ENCODE measurements at places on chromosomes 13 and 19.

- no peak for DNase-seq
Observed at GRCh38 chr19:54530866-54531265, 28.2 kb downstream of the LAIR2 start.

- DNase-seq = no peak
Observed at GRCh38 chr13:91598655-91599054, 200.2 kb downstream of the GPC5 start.

GRCh38 chr13:112955956-112956355 lies 13.1 kb upstream of the MCF2L start:
- DNase-seq = no peak

DNA sequence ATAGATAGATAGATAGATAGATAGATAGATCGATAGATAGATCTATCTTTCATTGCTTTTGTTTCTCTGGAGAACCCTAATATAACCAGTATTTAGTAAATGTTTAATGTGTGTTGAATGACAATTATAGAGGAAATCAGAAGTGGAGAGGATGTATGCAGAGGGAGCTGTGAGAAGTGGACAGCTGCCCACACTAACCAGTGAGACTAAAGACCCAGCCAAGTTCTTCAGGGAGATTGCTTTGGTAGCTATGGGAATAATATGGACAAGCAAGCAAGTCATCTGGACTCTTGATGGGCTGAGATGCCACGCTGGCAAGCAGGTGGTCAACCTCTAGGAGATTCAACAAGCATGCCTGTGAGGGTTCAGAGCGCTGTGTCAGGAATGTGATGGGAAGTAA lies 14.9 kb upstream of the INTS6 start:
- no peak for DNase-seq

DNA sequence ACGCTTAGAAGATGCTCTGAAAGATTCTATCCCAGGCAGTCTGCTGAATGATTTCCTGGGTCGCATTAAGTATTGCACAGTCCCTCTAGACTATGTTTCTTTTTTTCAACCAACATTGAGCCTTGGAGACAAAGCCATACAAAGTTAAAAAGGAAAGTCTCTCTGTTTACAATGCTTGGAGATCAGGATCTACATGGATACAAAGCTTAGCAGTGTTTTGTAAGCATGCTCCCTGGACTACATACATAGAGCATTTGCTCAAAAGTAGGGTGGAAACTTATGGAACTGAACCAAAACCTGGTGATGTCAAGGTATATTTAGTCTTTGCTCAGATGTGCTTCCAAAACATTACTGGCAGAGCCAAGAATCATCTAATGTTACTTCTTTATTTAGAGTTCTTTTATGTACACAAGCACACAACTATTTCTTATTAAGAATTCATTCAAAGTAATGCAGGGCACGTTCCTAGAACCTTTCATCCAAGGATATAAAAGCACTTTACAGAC lies 241.2 kb downstream of the ABCC4 start:
- no peak for DNase-seq

- DNase-seq = no peak
Observed at GRCh38 chr19:35562336-35562735, 1.1 kb downstream of the ATP4A start.

GRCh38 chr19:6705931-6706632 lies 14.4 kb downstream of the C3 start:
- no peak for DNase-seq

DNA sequence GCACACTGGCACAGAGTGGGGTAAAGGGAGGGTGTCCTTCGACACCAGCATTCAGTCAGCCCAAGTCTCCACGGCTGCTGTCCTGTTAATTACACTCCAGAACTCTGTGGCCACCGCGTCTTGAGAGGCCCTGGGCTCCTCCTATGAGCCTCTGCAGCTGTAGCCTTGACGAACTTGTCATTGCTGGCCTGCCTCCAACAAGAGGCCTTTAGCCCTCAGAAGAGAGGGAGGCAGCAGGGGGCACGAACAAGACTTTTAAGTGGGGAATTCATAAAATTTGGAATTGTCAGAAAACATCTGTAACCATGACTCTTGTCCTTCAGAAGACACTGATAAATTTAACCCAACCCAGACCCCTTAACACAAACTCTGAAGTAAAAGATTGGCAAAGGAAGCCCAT lies 241.9 kb downstream of the UQCRFS1 start:
- no peak for DNase-seq

- DNase-seq = no peak
Observed at GRCh38 chr13:31639443-31640163, 99.7 kb upstream of the RXFP2 start.

DNA sequence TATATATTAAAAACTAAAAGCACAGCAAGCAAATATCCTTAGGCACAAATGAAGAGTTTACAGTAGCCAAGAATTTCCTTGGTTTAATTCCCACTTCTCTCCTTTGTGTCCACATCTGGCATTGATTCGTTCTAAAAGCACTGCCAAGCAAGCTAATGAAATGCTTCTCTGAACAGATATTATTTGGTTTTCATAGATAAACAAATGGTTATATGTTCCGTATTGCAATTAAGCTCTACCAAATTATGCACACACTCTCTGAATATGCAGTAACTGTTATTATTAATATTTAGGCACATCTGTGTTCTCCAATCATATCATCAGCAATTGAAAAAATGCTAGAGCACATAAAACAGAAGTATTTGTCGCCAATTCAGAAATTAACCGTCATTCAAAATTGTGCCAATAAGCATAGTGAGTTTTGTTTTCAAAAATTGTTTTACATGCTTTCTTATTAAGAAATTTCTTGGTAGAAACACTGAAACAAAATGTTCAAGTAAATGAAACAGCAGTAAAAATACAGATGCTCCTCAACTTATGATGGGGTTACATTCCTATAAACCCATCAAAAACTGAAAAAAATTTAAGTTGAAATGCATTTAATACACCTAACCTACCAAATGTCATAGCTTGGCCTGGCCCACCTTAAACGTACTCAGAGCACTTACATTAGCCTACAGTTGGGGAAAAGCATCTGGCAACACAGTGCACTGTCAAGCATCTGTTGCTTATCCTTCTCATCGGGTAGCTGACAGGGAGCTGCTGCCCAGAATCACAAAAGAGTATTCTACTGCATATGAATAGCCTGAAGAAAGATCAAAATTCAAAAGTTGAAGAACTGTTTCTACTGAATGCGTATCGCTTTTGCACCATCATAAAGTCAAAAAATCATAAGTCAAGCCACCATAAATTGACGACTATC lies 2134.7 kb downstream of the PCDH9 start:
- no peak for DNase-seq

DNA sequence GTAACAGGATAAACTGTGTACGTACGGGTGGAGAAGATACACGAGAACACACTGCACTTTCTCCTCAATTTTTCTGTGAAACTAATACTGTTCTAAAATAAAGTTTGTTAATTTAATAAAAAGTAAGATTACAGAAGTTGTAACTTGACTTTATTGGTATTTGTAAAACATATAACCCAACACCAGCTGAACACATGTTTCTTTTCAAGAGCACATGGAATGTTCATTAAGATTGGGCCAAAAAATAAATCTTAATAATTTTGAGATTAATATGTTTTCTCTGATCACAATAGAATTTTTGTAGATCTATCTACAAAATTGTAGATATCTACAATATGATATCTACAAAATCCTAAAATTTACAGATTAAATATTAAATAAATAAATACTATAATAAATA lies 55.1 kb upstream of the ZNF599 start:
- DNase-seq = no peak

GRCh38 chr13:40639221-40639681 lies 27.2 kb downstream of the FOXO1 start:
- no peak for DNase-seq

GRCh38 chr13:98478189-98479129 lies 98.4 kb downstream of the STK24 start:
- DNase-seq = no peak

- no peak for DNase-seq
Observed at GRCh38 chr13:39510316-39510695, 92.7 kb downstream of the LHFPL6 start.

- no peak for DNase-seq
Observed at GRCh38 chr13:67043901-67044300, 186.2 kb downstream of the PCDH9 start.

- no peak for DNase-seq
Observed at GRCh38 chr13:45447050-45447661, 17.6 kb upstream of the COG3 start.

- DNase-seq = no peak
Observed at GRCh38 chr13:24306632-24307031, 2.7 kb upstream of the C1QTNF9 start.

- DNase-seq = no peak
Observed at GRCh38 chr13:29952245-29952644, 101.8 kb upstream of the UBL3 start.

GRCh38 chr13:41780715-41781706 lies 179.9 kb downstream of the VWA8 start:
- no peak for DNase-seq

DNA sequence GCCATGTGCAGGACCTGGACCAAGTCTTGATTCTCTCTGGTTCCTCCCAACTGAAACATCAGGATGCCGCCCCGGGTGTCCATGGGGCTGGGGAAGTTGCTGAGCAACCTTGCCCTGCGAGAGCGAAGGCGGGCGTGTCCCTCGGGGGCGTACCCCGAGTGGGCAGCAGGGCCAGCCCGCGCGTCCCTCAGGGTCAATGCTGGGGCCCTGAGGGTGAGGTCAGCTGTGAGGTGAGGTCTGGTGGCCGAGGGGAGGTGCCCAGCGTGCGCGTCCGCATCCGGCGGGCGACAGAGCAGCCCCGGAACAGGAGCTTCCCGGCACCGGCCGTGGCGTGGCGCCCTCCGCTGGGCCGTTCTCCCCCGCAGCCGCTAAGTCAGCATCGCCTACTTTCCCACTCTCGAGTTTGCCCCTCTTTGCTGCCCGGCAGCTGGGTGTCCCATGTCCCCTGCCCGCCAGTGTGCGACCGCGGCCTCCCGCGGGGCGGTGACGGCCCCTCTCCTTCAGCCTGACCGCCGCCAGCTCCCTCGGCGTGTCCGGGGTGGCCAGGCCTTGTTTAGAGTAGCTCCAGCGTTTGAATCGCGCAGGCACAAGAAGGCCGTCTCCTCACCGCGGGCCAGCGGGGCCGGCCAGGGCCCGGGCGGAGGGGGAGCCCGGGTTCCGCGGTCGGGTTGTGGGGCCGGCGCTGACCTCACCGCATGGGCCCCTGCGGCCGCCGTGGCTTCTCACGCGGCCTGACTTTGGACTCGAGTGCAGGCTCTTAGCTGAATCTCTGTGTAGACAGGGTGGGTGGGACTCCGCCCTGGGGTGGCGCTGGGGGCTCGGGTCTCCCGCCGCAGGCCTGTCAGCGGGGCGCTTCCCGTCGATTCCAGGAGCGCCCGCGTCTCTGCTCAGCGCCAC lies 33.0 kb downstream of the GJA3 start:
- no peak for DNase-seq

GRCh38 chr19:1516395-1516753 lies 3.6 kb upstream of the ADAMTSL5 start:
- DNase-seq = no peak

GRCh38 chr19:34468409-34468808 lies 13.1 kb upstream of the WTIP start:
- DNase-seq = no peak

DNA sequence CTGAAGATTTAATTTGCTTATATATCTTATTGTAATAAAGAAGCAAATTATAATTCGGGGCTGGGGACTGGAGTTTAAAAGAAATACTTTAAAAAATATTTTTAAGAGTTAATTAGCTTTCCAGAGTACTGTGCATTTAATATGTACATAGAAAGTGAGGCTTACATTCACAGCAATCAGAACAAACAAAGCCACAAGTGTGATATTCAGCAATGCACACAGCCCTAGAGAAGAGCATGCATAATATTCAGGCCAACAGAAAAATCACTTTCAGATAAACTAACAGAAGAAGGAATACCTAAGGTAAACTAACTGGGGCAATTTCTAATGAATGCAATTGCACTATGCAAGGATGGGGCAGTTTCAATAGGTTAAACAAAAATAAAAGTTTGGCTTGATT lies 241.8 kb downstream of the GPC6 start:
- DNase-seq = no peak

DNA sequence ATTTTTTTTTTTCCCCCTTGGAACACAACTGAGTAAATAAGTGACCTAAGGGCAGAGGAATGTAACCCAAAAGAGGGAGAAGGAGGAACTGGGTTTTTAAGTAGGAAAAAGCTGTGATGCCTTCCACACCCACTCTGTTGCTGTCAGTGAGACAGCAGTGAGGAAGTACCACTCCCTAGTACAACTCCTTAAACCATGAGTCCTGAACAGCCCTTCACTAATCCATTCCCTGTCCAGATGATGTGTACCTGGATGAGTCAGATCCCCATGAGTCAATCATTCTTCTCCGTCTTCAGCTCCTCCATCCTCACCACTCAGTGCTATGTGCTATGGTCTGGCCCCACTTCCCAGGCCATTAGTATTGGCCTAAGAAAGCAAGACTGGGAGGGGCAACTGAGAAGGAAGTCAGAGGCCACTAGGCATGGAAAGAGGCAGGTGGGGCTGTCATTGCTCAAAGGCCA lies 12.9 kb upstream of the CXCL17 start:
- no peak for DNase-seq

DNA sequence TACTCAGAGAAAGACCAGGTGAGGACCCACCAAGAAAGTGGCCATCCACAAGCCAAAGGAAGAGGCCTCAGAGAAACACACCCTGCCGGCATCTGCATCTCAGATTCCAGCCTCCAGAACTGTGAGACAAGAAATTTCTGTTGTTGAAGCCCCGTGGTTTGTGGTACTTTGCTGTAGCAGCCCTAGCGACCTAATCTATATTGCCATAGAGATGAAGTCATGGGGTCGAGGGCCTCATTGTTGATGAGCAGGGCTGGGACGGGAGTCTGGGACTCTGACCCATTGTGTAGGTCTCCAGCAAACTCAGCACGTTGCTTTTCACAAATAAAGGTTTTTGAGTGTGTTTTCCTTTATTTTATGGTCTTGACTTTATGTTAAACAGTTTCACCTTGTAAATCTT lies 174.9 kb downstream of the TNFSF13B start:
- no peak for DNase-seq

DNA sequence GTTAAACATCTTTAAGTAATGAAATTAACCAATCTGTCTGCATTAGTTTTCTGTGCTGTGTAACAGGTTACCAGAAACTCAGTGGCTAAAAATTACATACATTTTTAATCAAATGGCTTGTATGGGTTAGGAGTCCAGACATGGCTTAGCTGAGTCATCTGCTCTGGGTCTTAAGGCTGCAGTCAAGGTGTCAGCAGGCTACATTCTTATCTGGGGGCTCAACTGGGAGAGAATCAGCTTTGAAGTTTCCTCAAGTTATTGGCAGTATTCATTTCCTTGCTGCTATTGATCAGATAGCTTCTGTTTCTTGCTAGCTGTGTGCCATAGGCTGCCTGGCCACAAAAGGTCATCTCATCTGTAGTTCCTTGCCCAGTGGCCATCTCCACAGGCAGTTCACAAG lies 1163.0 kb downstream of the DIAPH3 start:
- no peak for DNase-seq

GRCh38 chr13:44796597-44797490 lies 192.4 kb downstream of the NUFIP1 start:
- DNase-seq = no peak

GRCh38 chr19:16698914-16699313 lies 20.7 kb upstream of the NWD1 start:
- no peak for DNase-seq
